Right renal cortex interstitium (tissue), 3 donors: ENCODE measurements at places on chromosomes 12 and 14.

DNA sequence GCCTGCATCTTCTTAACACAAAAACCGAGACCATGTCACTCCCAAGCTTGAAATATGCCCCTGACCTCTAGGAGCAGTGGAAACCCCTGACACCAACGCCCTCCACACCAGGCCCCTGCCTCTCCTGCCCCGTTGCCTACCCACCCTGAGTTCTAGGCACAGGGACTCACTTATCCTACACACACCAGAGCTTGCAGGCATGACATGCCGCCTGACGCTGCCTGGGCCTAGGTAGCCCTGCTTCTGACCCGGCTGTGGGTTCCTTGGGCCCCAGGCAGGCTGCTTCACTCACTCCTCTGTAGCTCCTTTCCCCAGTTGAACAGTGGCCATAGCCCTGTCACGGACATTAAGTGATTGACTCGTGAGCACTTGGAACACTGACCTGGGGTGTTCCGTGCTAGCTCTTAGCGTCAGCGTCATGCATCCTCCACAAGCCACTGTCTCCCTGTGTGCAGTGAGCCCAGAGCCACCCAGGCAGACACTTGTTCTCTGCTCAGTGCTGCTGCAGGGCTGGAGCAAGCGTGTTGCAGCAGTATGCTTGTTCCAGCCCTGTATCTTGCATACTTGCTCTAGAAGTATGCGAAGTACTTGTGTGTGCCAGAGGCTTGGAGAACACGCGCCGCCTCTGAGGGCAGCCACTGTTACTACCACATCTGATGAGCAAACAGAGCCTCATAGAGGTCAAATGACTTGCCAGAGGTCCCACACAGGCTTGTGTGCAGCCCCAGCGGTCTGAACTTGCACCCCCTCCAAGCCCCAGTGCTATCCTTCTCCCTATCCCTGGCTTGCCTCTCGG, 15.6 kb downstream of the OTUB2 start:
- no peak for DNase-seq

GRCh38 chr14:101495827-101496775, 65.2 kb upstream of the DIO3 start:
- DNase-seq, result no peak

- DNase-seq, result no peak
Observed at GRCh38 chr14:77580477-77580876, 36.0 kb downstream of the SPTLC2 start.

- DNase-seq, result no peak
Observed at GRCh38 chr12:56020423-56021184, at the start of gene IKZF4. TSS of gene IKZF4 (plus strand) at chr12:56021043. CDS start at chr12:56021494, 451 bp downstream.

DNA sequence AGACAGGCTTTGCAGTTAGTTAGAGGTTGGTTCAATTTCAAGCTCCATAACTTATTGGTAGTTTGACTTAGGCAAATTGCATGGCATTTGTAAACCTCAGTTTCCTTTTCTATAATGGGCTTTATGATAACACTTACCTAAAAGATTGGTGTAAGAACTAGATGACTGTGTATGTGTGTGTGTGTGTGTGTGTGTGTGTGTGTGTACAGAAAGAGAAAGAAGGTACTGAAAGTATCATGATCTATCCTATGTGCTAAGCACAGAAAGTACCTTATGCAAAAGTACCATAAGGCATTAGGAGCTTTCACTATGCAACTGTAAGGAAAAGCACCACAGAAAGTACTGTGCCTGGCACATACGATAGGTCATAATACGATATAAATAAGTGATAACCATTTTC, 304.3 kb upstream of the KITLG start:
- no peak for DNase-seq

GRCh38 chr12:50953047-50953446, 703 bp downstream of the HIGD1C start:
- no peak for DNase-seq
